Germinal center (tissue), 1 donor: ENCODE measurements at places on chromosomes 6 and 20.

DNA sequence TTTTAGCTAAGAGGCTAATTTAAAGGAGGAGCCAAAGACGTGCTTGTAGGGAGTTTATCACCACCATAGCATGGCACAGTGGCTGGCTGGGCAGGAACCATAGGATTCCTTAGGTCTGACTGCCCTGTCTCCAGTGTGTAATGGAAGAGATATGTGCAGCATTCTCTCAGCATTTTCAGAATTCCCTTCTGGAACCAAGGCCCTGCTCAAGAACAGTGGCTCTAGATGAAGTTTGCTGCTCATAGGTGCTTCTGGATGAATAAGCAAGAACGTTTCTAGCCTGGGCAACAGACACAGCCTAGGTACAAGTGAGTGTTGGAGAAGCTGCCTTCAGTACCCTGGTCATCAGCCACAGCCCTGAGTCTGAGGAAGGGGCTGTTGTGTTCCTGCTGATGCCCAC is 69.1 kb downstream of the LCA5 start:
- DNase-seq = no peak

DNA sequence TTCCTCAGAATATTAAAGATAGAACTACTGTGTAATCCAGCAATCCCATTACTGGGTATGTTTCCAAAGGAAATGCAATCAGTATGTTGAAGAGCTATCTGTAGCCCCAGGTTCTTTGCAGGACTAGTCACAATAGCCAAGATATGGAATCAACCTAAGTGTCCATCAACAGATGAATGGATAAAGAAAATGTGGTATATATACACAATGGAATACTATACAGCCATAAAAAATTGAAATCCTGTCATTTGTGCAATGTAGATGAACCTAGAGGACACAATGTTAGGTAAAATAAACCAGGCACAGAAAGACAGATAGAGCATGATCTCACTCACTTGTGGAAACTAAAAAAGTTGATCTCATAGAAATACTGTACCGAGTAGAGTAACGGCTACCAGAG is 306.0 kb upstream of the MARCKS start:
- no peak for DNase-seq

DNA sequence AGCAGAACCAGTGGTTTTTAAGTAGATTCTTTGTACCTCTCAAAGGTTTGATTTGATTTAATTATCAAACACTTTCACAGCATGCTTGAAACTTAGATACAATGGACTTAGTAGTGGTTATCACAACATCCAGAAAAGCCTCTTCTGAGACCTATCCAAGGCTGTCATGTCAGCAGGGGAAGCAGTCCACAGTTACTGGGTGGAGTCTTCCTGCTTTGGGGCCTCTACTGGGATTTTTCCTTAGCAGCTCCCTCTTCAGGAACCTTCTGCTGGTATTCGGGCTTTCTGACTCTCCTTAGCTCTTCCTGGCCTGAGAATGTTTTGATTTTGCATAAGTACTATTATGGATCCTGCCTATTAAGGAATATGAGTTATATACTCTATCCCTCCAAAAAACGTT is 36.0 kb downstream of the ARFGEF2 start:
- DNase-seq = no peak

- no peak for DNase-seq
Observed at GRCh38 chr20:56345911-56346310, 12.9 kb upstream of the FAM210B start.

GRCh38 chr6:165231581-165232561 is 77.5 kb downstream of the C6orf118 start:
- no peak for DNase-seq

- DNase-seq = no peak
Observed at GRCh38 chr20:30484009-30484748, 773.3 kb upstream of the DEFB115 start.

DNA sequence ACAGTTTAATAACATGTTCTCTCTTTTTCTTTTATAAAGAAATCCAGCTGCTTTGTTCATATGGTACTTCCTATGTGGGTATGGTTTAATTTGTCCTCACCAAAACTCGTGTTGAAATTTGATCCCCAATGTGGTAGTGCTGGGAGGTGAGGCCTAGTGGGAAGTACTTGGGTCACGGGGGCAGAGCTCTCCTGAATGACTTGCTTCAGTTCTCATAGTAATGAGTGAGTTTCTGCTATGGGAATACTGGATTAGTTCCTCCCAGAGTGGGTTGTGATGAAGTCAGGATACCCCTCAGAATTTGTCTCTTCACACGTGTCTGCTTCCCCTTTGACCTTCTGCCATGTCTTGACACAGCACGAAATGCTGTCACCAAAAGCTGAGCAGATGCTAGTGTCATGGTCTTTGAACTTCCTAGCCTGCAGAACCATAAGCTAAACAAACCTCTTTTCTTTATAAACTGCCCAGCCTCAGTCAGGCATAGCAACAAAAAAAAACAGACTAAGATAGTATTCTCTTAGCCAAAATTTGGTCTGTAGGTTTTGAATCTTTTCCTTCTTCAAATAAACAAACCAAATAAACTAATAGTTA is 87.8 kb upstream of the HS3ST5 start:
- no peak for DNase-seq

DNA sequence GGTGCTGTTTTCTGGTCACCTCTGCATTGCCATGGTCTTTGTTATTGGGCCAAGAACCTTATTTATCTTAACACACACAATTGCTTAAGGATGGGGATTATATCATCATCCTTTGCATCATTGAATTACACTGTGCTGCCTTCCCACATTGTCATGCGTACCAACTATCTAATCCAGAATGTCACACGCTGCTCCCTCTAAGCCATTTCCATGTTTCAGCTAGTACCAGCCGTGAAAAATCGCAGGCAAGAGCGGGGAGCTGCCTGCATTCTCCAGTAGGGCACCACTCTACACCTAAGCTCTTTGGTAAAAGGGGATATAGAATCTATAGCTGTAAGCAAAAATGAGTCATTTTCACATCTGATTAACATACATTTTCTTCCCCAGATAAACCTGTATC is 277.0 kb downstream of the PRL start:
- no peak for DNase-seq

GRCh38 chr6:136647363-136647852 is 97.2 kb upstream of the MAP7 start:
- peak; percentile 3 for DNase-seq

DNA sequence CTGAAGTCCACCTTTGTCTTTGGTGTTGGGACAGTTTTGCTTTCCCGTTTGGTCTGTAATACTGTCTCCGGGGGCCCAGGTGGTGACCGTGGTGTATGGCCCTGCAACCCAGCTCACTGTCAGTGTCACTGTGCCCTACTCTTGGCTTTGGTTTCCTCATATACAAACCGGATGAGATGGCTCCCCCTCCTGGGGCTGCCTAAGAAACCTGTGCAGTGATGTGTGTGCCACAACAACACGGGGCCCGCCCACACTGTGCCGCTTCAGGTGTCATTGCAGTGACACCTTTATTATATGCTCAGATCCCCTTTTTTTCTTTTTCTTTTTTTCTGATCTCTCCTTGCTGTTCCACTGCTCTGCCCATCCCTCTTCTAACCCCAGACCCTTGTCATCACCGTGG is 73.9 kb downstream of the RAMACL start:
- DNase-seq = peak; percentile 79

DNA sequence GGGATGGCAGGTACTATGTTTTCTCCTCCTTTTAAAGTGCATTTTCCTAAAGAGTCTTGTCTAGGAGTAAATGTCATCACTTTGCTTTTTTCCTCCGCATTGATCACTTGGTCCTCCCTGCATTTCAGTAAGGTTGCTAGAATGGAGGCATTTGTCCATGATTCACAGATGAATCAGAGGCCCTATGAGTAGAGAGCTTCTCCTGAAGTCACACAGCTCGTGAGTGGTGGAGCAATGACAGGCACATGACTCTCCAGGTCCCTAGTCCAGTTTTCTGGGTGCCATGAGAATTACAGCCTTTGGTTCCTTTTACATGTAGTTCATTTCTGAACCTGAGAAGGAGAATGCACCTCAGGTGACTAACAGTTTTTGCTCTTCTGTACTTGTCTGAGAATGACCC is 50.5 kb downstream of the HLA-A start:
- no peak for DNase-seq

DNA sequence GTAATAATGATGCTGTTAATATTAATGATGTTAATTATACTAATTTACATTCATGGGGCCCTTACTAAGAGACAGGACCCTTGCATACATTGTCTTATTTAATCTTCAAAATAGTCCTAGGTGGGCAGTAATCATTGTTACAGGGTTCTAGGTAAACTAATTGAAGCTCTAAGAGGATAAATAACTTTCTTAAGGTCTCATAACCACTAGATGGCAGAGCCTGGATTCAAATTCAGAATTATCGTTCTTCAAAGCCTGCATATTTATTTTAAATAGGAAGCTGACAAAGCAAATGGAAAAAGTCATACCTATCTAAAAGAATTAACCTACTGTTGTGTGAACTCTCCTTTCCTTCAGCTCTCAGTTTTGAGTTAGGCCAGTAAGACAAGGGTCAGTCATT is 23.5 kb downstream of the PTCHD4 start:
- no peak for DNase-seq

DNA sequence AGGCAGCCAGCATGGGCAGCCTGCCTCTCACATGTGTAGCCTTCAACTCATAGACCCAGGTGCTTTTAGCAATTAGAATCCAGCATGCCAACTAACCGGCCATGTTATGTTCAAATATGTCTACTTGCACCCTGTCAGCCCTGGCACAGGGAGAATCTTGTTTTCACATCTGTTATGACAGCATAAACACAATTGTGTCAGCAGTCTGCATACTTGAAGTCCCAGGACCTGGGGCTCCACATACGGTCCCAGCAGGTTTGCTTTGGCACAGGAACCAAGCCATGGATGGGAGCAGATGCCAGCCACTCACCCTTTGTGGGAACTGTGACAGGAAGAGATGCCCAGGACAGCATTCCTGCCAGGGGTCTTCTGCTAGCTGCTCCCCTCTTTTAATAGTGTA is 67.2 kb upstream of the SYNDIG1 start:
- no peak for DNase-seq

DNA sequence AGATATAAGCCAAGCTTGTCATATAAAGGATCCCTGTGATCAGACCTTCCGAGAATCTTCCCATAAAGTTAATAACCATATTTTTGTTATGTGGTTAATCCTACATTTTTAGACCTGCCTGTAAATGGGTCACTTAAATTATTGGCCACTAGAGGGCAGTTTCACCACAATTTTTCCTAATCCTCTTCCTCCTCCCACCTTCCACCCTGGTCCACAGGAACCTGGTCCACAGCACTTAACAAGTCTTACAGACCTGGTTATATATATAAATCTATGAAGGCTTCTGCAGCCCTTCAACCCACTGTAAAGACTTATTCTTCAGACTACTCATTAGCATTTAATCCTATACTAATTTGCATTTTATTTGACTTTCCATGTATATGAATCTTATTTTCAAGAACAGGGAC is 28.3 kb downstream of the MRS2 start:
- peak; percentile 49 for DNase-seq

DNA sequence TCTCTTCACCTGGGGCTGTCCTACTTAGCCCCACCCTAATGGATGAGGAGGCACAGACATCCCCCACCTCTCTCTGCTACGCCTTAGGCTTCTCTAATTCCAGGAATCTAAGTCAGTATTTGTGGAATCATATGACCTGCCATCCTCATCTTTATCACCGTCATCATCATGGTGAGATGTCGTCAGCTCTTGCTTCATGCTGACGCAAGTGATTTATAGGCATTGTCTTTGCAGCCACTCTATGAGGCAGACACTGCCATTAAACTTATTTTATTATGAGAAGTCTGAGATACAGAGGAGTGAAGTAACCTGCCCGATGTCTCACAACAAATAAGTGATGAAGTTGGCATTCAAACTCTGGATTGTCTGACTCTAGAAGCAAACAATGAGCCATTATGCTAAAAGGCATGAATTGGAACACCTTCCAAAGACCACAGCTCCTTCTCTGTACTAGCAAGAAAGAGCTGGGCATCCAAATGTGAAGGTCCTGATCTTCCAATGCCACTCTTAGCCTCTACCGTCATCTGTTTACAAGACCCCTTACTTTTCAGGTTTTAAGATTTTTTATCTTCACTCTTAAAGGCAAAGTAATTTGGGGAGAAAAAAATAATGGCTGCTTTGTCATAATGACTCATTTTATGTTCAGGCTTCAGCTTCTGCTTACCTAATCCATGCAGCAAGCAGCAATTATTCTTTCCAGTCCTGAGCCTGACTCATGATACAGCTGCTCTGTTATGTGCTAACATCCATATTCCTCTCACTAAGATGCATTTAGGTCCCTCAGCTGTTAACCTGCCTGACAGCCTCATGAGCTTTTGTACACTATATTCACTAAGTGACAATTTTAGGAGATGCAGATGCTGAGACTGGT is 113.7 kb upstream of the BCLAF1 start:
- DNase-seq = no peak

DNA sequence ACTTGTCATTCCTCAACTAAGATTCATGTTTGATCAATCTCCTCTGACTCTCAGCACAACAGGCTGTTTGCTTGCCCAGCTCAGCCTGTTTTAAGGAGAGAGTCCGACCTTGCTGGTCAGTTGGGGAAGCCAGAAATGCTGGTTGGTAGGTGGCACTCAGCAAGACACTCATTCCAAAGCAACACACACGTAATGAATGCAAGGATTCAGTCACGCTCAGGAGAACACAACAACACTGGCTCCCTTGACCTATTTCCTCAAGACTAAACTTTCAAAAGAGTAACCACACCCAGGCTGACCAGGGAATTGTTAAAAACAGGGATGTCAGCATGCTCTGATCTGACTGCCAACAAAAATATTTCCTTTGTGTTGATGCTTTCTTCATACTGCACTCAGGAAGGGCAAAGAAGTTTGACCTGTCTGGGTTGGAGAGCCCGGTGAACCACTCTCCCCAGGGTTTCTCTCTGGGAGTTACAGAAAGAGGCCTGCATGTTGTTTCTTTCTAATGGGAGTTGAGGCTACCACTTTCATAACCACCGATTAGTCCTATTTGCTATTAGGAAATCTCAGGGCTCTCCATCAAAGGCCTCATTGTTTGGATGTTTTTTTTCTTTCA is 25.6 kb upstream of the PREP start:
- DNase-seq = no peak

DNA sequence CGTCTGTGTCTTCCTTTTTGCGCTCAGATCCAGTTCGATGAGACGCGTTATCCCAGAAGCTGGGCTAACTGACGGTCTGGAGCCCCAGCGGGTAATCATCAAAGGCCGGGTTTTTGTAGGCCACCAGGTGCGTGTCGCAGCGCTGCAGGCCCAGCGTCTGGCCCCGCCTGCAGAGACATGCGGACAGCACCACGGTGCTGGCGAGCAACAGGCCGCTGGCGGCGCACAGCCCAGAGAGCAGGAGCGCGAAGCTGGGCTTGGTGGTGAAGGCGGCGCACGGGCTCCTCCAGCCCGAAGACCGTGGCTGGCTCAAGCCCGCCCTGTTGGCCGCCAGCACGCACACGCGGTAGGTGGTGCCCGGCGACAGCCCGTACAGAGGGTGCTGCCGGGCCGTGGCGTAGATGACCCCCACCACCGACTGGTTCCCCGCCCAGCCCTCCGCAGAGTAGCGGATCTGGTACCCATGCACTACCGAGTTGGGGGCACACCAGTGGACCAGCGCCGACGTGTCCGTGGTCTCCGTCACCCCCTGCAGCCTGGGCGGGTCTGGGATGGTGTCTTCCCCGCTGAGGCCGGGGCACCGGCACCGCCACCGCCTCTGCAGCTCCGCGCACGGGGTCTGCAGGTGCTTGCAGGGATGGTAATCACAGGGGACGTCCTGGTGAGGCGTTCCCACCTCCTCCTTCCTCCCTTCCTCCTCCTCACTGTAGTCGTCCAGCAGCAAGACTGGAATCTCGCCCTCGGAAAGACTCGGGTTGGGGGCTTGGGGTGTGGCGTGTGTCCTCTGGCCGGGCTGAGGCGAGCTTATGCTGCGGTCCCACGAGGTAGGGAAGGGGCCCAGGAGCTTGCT is 12.7 kb downstream of the LRRN4 start:
- DNase-seq = no peak
